NCI-H524 treated with DMSO at 0.1 percent for 48 hours (cell line): ENCODE measurements at places on chromosomes 16 and 17.

GRCh38 chr17:39487946-39488345, 26.7 kb downstream of the CDK12 start:
- DNase-seq: no peak

GRCh38 chr16:62562121-62562520, 525.9 kb upstream of the CDH8 start:
- no peak for DNase-seq

DNA sequence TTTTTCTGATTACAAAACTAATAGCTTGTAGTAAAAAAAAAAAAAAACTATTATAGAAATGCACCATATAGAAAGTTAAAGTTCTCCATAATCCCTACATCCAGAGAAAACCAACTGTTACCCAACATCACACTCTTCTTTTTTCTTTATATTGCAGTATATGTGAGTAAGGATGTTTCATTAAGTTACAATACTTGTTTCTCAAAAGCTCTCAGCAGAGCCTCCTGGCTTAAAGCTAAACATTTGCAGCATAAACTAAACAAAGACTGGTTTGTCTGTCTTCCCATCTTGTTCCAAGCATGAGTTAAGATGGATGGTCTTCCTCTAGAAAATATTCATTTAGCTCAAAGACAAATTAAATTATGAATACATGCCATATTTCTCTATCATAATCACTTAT, 25.2 kb downstream of the GRB2 start:
- no peak for DNase-seq

- DNase-seq: no peak
Observed at GRCh38 chr16:89732142-89732917, 11.0 kb downstream of the ZNF276 start.
